RWPE2 (cell line): ENCODE measurements at places on chromosomes 5 and 9.
A peak's percentile ranks its signal among the peaks of the same experiment; 100 is the strongest.

GRCh38 chr5:173772384-173773059 is 115.6 kb upstream of the CPEB4 start:
- no peak for DNase-seq

GRCh38 chr9:111036429-111036789 is 1.9 kb downstream of the LPAR1 start:
- peak; percentile 69 for DNase-seq

- no peak for DNase-seq
Measured at GRCh38 chr9:78130853-78131252, 99.2 kb upstream of the GNAQ start.

- DNase-seq = no peak
Measured at GRCh38 chr5:113891491-113891890, 378.0 kb downstream of the YTHDC2 start.

- DNase-seq = no peak
Measured at GRCh38 chr5:69502367-69502766, 9.8 kb downstream of the OCLN start.

GRCh38 chr5:43099640-43100039 is 21.1 kb upstream of the ZNF131 start:
- DNase-seq = no peak

DNA sequence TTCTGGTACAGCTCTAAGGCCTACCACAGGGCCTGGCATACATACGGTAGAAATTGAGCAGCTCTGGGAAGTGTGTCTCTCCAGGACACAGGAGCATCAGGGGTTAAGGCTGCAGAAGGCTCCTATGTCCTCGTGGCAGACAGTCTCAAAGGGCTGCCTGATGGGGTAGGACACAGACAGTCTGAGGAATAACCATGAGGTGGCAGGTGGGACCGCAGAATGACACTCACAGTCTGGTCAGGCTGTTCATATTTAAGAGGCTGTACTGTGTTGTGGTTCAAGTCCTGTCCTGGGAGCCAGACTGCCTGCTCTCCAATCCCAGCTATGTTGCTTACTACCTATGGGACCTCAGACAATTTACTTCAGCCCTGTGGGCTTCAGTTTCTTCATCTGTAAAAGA is 217.1 kb downstream of the TRIM32 start:
- DNase-seq = no peak

- no peak for DNase-seq
Measured at GRCh38 chr5:68134033-68134668, 81.4 kb upstream of the PIK3R1 start.

DNA sequence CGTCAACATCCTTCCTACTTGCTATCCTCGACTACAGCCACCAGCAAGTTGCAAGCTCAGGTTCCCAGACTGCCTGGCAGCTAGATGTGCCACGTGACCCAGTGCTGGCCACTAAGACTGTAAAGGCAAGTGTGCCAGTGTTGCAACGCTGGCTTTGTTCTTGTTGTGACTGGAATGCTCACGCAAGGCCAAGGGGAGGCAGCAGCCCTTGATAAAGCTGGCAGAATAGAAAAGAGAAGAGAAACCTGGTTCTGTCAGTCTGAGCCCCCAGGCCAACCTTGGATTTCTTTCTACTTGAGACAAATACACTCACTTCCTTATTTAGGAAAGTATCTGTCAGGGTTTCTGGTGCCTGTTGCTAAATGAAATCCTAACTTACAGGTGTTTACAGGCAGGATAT is 113.0 kb downstream of the KLHL3 start:
- no peak for DNase-seq

- DNase-seq = no peak
Measured at GRCh38 chr9:98109052-98109451, 10.0 kb downstream of the TRIM14 start.

DNA sequence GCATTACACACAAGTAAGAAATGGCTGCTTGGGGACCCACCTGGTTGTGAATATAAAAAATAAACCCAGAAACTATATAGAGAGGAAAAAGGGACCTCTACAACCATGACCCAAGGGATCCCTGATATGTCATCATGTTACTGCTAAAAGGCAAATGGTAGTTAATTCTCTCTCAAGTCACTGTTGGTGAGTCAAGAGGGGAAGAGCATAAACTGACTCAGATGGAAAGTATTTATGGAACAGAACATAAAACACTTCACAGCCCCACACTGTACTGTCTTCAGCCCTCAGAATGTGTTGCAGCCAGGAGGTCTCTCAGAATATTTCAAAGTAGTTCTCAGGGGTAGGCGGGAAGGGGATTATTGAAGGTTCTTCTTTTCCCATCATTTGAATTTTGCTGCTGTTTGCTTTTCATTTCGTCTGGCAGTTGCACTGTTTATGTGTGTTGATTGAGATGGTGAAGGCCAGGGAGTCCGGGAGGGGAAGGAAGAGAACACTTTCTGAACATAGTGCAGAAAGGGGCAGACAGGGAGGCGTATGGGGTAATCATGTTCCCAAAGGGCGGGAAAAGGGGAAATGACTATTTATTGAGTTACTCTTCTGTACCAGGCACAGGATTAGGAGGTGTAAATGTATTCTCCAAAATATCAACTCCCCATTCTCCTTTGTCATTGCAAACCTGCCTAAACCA is 85.5 kb downstream of the TEK start:
- DNase-seq = no peak

GRCh38 chr9:101711330-101711941 is 27.0 kb downstream of the GRIN3A start:
- no peak for DNase-seq

DNA sequence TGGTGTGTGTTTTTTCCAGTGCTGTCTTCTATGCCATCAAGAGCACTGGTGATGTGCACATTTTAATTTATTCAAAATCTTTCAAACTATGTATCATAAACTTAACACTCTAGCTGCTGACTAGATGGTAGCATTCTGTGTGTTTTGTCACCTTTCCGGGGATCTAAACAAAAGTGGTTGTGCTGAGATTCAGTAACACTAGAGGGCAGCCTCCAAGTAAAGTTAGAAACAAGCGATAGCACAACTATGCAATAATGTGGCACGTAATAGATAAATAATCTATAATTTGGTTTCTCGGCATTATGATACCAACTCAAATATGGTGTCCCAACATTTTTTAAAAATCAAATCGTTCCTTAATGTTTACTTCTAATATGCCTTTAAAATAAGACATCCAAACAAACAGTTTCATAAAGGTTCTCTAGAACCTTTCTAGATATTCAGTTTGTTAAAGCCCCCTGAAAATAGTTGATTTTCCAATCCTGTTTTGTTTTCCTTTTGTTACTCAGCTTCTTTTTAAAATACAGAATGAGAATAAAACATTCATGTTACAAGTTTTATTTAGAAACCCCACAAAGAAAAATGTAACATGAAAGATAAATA is 16.9 kb downstream of the SEMA6A start:
- DNase-seq = no peak

DNA sequence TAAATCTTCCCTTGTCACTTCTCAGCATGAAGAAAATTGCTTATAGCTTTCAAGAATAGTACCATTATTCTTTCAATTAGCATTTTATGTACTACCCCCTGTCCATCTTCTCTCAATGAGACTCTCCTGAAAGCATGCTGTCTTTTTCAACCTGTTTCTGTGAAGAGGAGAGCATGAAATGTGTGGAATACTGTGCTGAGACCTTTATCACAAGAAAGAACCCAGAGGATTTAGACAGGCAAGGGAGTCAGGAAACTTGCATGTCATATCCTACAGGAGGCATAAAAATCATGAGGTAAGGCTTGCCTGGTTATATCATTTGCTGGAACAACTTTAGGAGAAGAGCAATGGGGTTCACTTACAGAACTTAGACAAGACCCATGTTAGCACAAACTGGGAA is 56.7 kb upstream of the LPAR1 start:
- no peak for DNase-seq

GRCh38 chr9:99592834-99593574 is 228.7 kb upstream of the NR4A3 start:
- DNase-seq = no peak

DNA sequence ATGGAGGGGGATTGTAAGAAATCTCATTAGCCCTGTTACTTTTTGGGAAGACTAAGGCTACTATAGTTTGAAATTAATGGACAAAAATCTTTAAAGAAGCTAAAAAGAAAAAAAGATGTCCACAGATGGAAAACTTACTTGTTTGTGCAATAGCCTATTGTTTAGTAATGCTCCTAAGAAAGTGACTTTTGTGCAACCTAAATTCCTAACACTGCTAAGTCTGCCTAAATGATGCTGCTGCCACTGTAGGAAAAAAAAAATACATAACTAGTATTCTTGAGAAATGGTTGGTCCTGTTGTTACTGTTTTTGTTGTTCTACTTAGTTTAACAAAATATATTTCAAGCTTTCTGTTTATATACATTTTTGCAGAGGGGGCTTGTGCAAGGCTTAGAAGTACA is 108.2 kb upstream of the NR3C1 start:
- no peak for DNase-seq

- DNase-seq = no peak
Measured at GRCh38 chr9:128917151-128917849, 3.5 kb upstream of the PHYHD1 start.

- no peak for DNase-seq
Measured at GRCh38 chr9:82369251-82369945, 380.8 kb downstream of the SPATA31D1 start.

- DNase-seq = no peak
Measured at GRCh38 chr9:120221844-120222243, 358.1 kb downstream of the CDK5RAP2 start.

DNA sequence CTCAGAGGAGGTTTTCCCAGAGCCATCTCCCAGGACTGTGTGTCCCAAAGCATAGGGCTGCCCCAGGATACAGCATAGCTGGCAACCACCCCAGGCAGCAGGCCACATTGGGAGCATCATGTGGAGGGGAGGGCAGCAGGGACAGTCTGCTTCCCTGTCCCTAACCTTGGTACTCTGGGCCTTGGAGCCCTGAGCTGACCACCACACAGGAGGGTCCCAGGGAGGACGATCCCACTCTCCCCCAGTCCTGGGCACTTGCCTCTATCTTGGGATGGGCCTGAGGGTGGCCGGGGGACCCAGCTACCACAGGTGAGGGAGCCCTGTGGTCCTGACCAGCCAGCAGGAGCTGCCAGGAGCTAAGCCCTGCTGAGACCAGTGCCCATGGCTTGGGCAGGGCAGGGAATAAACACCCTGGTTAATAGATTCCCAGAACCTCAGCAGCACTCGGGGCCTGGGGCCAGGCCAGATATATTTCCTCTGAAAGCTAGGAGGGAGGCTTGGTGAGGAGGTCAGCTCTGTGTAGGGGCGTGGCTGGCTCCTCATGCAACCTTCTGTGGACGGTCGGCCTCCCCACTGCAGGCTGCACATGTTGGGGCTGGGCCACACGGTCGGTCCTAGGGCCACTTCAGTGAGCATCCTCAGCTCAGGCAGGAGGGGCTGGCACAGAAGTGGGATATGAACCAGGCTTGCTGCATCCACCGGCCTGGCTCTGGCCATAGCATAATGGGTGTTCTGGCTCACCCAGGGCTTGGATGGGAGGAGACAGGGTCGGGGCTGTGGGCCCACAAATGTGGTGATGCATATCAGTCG is 4.2 kb downstream of the NINJ1 start:
- no peak for DNase-seq

GRCh38 chr5:151696470-151697061 is 9.9 kb upstream of the SPARC start:
- no peak for DNase-seq

DNA sequence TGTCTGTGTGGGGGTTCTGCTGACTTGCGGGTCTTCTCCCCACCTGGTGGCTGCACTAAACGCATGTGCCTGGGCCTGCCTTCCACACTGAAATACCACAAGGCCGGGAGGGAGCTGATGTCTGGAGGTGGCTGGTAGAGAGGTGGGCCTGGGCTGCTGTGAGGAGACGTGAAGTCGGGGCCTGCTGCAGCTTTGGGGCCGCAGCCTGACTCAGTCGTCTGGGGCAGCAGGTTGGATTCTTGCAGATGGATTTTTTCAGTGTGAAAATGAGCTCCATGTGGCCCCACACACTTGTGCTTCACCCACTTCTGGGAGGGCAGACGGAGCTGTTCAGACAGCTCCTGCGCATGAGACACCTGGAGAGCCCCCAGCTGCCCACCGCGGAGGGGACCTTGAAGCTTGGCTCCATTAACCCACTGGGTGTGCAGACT is 29.3 kb downstream of the COL5A1 start:
- peak; percentile 27 for DNase-seq

GRCh38 chr9:27205198-27205597 is 91.8 kb downstream of the EQTN start:
- no peak for DNase-seq

GRCh38 chr5:76345582-76345981 is 57.5 kb upstream of the IQGAP2 start:
- no peak for DNase-seq
